ENCODE measurements at places on chromosomes 3 and 15.

DNA sequence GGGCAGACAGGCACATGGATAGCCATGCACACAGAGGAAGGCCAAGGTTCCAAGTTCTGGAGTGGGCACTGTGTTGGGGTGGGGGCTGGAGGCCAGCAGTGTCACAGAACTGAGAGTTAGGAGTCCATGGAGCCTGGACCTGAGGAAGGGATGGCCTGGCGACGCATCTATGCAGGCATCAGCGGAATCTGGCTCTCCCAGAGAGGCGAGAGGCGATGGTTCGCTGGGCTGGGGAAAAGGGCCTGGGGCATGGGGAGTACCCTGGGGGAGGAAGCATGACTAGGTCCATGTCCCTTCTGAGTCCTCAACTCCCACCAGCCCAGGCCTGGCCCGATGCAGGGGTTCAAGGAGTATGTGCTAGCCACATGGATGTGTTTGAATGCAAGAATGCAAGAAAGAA, 192.8 kb upstream of the LINGO1 start:
- peaks cover 1% of the 10 kb centered on the region for H3K4me1 ChIP-seq
- DNase-seq = no peak
- peaks cover 42% of the 10 kb centered on the region for H3K27me3 ChIP-seq
- no peak overlapping the region for H3K4me3 ChIP-seq
- peak overlapping the region; percentile 56 for H3K27ac ChIP-seq

DNA sequence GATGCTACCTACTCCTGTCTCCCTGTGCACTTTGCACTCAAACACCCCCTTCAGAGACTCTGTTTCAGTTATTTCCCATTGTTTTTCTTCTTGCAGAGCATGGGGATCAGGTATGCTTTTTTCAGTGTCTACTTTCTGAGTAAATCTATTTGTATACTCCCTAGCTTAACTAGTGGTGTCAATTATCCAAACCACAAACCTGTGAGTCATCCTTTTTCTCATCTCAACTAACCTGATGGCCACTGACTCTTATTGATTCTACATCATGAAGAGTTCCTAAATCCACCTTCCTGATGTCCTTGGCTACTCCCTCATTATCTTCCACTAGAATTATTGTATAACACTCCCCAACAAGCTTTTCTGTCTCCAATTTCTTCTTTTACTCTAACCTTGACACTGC, 68.0 kb downstream of the DIPK2A start:
- DNase-seq = no peak
- no peaks in the 10 kb centered on the region for H3K36me3 ChIP-seq
- no peak overlapping the region for H3K27ac ChIP-seq
- H3K27me3 ChIP-seq = no peaks in the 10 kb centered on the region
- H3K4me3 ChIP-seq = no peak overlapping the region

GRCh38 chr3:80395023-80395422, 627.2 kb upstream of the ROBO1 start:
- no peaks in the 10 kb centered on the region for H3K27me3 ChIP-seq
- no peak for DNase-seq
- H3K27ac ChIP-seq = no peak overlapping the region
- no peaks in the 10 kb centered on the region for H3K36me3 ChIP-seq
- no peaks in the 10 kb centered on the region for H3K4me1 ChIP-seq
- H3K4me3 ChIP-seq = no peak overlapping the region

DNA sequence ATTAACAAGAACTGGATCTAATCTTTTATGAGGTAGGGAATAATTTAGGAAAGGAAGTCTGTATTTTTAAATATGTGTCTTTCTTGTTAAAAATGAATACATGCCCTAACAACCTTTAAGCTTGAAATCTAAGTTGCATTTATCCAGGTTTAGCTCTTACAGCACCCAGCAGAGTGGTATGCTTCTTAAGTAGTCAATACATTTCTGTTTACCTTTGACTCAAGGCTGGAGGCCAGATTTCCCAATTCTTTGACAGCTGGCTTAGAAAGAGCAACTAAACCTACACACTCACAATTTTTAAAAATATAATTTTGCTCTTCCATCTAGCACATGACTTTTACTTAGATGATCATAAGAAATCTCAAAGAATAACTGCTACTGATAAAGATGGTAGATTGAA, 148.9 kb downstream of the DPH6 start:
- no peak for DNase-seq
- H3K27ac ChIP-seq = no peak overlapping the region
- no peak overlapping the region for H3K4me3 ChIP-seq
- H3K36me3 ChIP-seq = peaks cover 28% of the 10 kb centered on the region

- no peaks in the 10 kb centered on the region for H3K36me3 ChIP-seq
- H3K4me1 ChIP-seq = peaks cover 6% of the 10 kb centered on the region
- H3K4me3 ChIP-seq = peak overlapping the region; percentile 29
- H3K27ac ChIP-seq = no peak overlapping the region
These were observed 31.5 kb upstream of the RPS17 start for GRCh38 chr15:82571722-82572222.

- peaks cover 50% of the 10 kb centered on the region for H3K4me1 ChIP-seq
- peaks cover 10% of the 10 kb centered on the region for H3K27me3 ChIP-seq
- peak overlapping the region; percentile 64 for H3K4me3 ChIP-seq
These were observed 223.3 kb upstream of the TPRG1 start for GRCh38 chr3:188948281-188948996.

- no peak for DNase-seq
- no peaks in the 10 kb centered on the region for H3K27me3 ChIP-seq
- H3K4me3 ChIP-seq = no peak overlapping the region
- H3K27ac ChIP-seq = peak overlapping the region; percentile 27
- peaks cover 80% of the 10 kb centered on the region for H3K4me1 ChIP-seq
- peaks cover 10% of the 10 kb centered on the region for H3K36me3 ChIP-seq
These were observed 9.8 kb downstream of the MSL2 start for GRCh38 chr3:136186344-136186743.
